ENCODE measurements at places on chromosomes 1 and 21.
A peak's percentile ranks its signal among the peaks of the same experiment; 100 is the strongest.

DNA sequence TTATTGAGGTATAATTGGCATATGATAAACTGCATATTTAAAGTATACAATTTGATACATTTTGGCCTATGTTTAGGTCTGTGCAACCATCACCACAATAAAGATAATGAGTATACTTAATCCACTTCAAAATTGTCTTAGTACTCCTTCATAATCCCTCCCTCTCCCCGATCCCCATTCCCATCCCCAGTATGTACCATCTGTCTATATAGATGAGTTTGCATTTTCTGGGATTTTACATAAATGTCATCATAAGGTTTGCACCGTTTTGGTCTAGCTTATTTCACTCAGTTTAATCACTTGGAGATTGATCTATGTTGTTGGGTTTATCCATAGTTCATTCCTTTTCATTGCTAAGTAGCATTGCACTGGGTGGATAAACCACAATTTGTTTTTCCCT is 74.3 kb downstream of the POFUT2 start:
- DNase-seq = no peak

DNA sequence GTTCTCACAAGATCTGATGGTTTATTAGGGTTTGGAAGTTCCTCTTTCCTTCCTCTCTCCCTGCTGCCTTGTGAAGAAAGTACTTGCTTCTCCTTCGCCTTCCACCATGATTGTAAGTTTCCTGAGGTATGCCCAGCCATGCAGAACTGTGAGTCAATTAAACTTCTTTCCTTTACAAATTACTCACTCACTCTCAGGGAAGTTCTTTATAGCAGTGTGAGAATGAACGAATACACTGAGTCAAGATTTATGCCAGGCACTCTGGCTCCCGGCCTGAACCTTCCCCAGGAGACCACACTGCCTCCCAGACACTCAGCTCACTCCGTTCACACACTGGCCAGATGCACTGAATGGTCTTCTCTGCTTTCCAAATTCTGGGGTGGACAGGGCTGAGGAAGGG is 308.3 kb upstream of the AJAP1 start:
- DNase-seq = no peak

DNA sequence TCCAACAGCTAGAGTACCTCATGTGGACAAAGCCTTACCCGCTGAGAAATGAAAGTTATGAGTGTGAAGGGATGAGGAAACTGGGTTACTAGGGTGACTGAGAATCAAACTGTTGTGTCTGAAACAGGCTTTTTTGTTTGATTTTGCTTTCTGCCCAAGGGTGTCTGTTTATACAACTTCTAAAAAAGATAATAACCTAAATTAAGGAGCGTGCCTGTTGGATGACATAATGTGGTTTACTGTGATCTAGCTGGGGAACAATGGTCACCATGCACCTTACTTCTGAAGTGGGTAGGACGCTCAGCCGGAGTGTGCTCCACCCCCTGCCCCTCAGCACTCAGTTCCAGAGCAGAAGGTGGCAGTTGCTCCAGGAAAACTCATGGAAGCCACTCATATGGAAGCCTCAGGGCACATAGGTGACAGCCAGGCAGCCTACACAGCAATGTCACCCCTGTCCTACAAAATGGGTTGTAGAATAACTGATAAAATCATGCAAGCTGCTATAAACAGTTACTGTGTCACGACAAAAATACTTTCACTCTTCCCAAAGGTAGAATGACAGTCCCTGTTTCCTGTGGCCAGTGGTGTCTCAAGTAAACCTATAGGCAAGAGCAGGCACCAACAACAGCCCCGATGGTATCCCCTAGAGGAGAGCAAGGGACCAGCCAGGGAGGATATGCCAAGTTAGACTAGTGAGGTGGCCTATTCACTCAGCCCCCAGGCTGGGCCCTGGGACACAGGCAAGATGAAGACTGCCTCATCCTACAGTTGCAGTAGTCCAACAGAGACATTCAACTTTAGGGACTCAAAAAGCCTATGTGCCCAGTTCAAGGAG is 29.3 kb downstream of the SIPA1L2 start:
- no peak for DNase-seq

- DNase-seq = no peak
Measured at GRCh38 chr1:204338360-204338759, 21.4 kb downstream of the PLEKHA6 start.

DNA sequence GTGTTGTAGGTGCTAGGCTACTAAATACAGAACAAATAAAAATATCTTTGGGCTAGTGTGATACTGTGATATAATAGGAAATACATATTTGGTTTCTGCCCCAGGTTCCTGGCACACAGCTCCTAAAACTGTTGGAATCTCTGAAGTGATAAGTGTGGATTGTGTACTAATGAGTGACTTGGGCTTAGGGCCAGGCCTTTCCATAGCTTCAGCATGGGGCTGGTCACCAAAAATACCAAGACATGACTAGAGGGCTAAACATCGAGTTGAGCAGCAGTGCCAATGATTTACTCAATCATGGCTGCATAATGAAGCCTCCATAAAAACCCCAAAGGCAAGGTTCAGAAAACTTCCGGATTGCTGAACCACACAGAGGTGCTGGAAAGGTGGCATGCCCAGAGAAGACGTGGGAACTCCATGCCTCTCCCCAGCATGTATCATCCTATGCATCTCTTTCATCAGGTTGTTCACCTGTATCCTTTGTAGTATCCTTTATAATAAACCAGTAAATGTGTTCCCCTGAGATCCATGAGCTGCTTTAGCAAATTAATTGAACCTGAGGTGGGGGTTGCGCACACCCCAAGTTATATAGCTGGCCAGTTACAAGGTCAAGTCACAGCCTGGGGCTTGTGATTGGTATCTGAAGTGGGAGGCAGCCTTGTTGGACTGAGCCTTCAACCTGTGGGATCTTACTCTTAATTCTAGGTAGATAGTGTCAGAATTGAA is 51.6 kb downstream of the ZMYM4 start:
- no peak for DNase-seq

DNA sequence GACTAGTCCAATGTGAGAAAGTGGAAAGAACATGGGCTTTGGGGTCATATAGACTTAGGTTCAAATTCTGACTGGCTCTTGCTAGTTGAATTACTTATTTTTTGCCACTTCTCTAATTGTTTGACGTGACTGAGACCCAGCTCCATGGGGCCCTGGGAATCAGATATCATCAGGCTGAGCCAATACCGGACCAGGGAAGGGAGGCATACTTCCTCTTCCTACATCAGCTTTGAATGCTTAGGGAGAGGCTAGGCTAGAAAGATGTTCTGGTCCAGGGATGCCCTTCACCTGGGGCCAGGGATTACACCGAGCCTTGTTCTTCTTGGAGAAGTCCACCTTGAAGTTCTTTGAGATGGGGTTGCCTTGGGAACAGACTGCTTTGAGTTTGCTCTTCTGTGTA is 3.7 kb upstream of the NR1I3 start:
- DNase-seq = no peak

- DNase-seq = no peak
Measured at GRCh38 chr21:16069178-16070112, 339.7 kb downstream of the USP25 start.

GRCh38 chr1:53601867-53602775 is 136.8 kb downstream of the GLIS1 start:
- no peak for DNase-seq

GRCh38 chr1:60921175-60921574 is 161.2 kb upstream of the NFIA start:
- no peak for DNase-seq

- no peak for DNase-seq
Measured at GRCh38 chr1:38870996-38871395, 2.2 kb downstream of the MYCBP start.

DNA sequence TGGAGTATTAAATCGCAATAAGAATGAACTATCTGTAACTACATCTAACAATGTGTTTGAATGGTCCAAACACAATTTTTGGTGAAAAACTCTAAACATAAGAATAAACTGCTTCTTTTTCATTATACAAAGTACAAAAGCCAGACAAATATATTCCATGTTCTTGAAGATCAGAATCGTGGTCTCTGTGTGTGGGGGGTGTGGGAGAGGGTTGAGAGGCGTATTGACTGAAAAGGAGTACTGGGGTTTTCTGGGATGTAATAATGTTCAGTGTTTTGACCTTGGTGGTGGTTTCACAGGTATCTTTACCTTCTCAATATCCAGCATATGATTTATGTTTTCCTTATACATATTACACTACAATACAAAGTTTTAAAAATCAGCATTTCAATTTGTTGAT is 764 bp upstream of the CFH start:
- no peak for DNase-seq

DNA sequence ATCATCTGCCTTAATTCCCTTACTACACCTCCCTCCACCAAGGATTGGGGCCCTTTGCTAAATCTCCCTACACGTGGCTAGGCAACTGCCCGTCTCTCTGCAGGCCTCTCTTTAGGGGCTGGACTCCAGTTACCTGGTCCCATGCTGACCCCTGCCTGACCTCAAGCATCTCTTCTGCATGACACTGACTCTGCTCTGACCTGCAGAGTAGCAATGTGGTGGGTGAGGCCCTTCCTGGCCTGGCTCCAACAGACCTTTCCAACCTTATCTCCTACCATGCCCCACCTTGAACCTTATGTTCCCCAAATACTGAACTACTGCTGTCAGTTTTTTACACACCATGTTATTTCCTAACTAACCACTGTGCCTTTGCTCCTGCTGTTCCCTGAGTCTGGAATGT is 45.9 kb upstream of the EPS15 start:
- no peak for DNase-seq

GRCh38 chr1:100832694-100833428 is 61.8 kb downstream of the EXTL2 start:
- DNase-seq = no peak

- DNase-seq = no peak
Measured at GRCh38 chr1:99069146-99069545, 64.5 kb upstream of the PLPPR5 start.

GRCh38 chr21:39799178-39799577 is 54.2 kb downstream of the IGSF5 start:
- DNase-seq = no peak

DNA sequence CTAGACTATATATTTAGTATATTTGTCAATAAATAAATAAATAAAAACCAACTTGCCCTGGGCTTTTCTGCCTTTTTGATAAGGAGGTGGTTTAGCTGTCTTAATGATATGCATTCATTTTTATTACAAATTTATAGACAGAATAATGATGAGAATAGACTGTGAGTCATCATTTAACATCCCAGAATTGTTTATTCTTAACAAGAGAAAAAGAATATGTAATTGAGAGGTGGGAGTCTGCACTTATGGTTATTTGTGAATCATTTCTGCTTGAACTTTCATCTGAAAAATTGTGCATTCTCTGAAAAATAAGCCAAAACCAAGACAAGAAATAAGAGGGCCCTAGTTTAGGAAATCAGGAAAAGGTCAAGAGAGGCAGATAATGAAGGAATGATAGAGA is 326.2 kb downstream of the COL11A1 start:
- no peak for DNase-seq

- DNase-seq = no peak
Measured at GRCh38 chr1:179318491-179318890, 24.9 kb downstream of the SOAT1 start.

DNA sequence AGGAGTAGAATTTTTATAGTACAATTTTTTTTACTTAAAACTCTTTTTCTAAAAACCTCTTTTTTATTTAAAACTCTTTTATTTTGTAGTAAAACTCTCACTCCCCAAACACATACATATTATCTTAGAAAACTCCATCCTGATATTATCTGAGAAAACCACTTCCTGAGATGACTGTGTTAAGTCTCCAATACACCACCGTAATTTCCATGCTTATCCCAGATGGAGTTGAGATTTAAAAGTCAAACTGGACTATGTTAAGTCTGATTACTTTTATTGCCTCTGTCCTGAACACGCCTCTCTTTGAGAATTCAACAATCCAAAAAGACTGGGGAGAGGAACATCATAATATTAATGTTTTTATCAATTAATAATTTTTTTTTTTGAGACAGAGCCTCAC is 3.7 kb downstream of the SEC16B start:
- no peak for DNase-seq

GRCh38 chr1:88751714-88752113 is 67.6 kb downstream of the PKN2 start:
- DNase-seq = no peak

- peak; percentile 52 for DNase-seq
Measured at GRCh38 chr1:154998818-154999570, 3.6 kb upstream of the ZBTB7B start.

DNA sequence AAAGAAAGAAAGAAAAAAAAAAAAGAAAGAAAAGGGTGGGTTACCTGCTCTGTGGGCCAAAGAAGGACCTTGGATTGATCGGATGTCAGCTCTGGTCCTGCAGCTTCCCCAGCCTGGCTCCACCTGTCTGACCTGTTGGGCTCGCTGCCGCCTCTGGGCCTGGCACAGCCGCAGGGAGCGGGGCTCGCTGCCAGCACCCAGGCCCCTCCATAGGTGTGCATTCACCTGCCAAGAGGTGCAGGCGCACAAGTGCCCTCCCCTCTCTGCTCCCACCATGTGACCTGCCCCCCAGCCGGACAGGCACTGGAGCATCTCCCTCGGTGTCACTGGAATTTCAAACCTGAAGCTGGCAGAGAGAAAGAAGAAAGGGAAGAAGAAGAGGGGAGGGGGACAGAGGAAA is 33.1 kb upstream of the GPR157 start:
- no peak for DNase-seq

- DNase-seq = no peak
Measured at GRCh38 chr21:42495027-42495426, 997 bp downstream of the RSPH1 start.

Measured in NCI-H187 (cell line).